ENCODE measurements at places on chromosomes 3 and 15.

GRCh38 chr3:141684758-141685157, 53.3 kb upstream of the RNF7 start:
- DNase-seq = no peak

- DNase-seq = no peak
Measured at GRCh38 chr3:89300981-89301380, 193.6 kb downstream of the EPHA3 start.

DNA sequence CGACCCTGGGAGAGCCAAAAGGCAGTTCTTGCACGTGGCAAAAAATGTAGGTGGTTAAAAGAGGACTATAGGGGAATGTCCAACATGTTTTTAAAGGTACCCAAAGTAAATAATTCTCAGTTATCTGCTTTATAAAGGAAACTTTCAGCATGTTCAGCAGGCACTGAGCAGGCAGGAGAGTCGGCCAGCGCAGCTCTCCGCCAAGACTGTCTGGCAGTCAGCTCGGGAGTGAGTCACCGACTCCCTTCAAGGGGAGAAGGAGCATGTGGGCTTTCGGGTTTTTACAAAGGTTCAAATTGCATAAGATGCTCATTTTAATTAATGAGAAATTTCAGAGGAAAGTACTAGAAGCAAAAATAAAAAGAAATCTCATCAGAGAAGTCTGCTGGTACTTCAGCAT, 7.0 kb downstream of the GABRA5 start:
- no peak for DNase-seq

GRCh38 chr15:45021348-45021747, 1.6 kb upstream of the SORD start:
- no peak for DNase-seq

DNA sequence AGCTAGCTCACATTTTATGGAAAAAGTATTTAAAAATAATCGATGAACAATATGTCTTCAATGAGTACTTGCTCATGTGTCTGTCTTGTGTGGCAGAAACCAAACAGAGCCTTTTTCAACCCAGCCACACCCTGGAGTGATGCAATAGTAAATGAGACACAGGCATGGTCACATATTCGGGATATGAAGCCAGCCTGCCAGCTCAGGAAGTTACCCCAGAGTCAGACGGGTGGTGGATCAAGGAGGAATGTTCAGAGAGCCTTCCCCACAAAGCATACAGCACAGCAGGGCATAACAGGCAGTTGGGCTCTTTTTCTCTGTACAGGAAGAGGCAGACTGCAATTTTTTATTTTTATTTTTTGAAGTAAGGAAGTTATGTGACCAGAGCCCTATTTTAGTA, 27.3 kb downstream of the LARP6 start:
- no peak for DNase-seq

- no peak for DNase-seq
Measured at GRCh38 chr15:74442604-74443003, 8.8 kb upstream of the SEMA7A start.

DNA sequence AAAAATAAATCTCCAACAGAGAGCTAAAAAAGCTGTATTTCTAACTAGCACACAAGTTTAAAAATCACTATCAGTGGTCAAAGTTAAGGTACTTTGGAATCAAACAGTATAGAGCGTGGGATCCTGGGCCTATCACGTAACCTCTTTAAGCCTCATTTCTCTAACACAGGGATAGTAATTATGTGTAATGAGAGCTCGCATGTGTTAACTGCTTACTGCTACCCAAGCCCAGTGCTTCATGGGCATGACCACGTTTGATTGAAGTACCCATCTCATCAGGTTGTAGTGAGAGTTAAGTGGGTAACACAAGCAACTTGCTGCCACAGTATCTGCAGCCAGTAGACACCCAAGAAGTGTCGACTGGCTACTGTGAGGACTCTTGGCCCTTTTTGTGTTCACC, 28.2 kb upstream of the NOX5 start:
- DNase-seq = no peak

DNA sequence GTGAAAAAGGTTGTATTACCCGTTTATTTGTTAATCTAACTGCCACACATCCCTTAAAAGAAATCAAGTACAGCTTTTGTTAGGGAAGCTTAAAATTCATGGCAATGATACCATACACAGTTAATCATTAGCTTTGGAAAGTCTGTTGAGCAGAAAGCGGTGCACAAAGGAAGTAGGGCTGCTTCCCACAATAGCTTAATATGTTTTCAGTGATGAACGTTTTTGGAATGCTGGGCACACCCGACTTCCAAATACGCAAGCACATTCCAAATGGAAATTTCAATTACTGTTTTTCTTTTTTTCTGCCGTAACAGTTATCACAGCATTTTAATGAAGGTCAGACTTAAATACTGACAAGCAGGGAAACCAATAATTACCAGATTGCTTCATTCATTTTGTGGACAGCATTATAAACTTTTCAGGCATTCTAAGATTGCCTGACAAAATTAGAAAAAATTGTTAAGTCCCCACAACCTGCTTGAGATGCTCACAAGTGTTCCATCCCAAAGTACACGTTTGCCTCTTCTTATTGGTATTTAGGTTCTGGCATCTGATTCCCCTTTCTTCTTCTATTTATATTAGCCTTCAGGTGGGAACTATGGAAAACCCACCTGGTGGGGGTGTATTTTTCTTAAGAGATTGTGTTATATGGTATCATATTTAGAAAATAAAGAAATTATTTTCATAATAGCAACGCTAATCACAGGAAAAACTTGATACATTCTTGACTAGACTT, 1.1 kb upstream of the ECT2 start:
- no peak for DNase-seq

DNA sequence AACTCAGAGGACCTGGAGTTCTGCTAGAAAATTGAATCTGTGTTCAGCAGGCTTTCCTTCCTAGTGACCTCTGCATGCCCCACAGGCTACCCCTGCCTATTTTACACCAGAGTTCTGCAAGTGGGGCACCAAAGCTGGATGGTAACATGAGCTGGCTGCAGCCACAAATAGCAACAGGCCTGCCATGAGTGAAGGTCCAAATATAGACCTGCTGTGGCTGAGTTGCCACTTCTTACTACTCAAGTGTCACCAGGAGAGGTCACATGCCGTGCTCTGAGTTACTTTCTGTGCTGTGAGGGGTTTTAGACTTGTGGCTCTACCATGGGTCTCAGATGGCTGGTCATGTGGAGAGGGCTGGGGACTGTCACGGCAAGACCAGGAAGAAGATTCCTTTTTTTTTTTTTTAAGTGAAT, at the start of gene FSD2:
Gene FSD2 (minus strand): TSS at position 76 of the 413 bp plus-strand sequence. CDS start 18,679 bp downstream, outside the sequence.
- DNase-seq = peak; percentile 45

DNA sequence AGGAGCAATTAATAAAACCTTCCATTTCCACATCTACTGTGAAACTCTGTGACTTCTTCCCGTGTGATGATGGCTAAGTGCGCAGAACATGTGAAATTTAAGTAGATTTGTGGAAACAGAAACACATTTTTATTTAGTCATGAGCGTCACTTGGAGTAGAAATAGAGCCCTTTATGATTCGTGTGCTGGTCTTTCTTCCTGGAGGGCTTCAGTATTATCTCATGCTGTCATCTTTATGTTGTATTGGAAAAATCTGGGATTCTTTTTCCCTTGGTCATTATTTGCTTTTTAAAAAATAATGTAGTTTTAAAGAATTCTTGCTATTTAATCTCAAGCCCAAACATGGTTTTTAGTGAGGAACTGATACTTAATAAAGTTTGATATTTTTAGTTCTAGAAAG, 284.0 kb upstream of the CTDSPL start:
- DNase-seq = no peak

DNA sequence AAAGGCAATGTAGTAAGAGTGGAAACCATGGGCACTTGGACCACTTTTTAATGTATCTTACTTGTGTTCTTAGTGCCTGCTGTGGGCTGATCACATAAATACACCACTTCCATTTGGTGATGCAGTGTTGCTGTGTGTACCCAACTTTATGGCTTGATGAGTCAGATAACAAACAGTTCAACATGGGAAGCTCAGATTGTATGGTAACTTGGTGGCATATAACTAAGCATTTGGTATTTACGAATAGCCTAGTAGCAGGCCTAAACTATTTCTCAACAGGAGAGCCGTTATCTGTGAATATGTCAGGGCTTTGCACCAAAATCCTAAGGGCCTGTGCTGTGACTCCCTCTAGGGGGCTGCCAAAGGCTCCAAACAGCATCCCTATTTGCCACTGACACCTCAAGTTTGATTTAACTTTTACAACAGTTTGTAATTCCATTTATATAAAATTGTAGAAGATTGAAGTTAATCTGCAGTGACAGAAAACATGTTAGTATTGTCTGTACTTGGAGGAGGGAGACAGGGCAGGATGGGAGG, 640.4 kb upstream of the CADM2 start:
- DNase-seq = no peak

Data from GM13976 (cell line).